Stomach (tissue), 19 donors: ENCODE measurements at places on chromosomes 12 and 14.

GRCh38 chr14:81517798-81518398 lies 15.8 kb downstream of the SEL1L start:
- H3K27ac ChIP-seq: peak overlapping the region; percentile 81
- no peak for DNase-seq
- peaks cover 30% of the 10 kb centered on the region for H3K4me1 ChIP-seq
- peaks cover 17% of the 10 kb centered on the region for H3K36me3 ChIP-seq
- H3K4me3 ChIP-seq: no peak overlapping the region

- no peaks in the 10 kb centered on the region for H3K36me3 ChIP-seq
- H3K27me3 ChIP-seq: peaks cover 9% of the 10 kb centered on the region
- no peak for DNase-seq
- peaks cover 6% of the 10 kb centered on the region for H3K4me1 ChIP-seq
- no peak overlapping the region for H3K27ac ChIP-seq
These were observed 76.2 kb downstream of the BCL11B start for GRCh38 chr14:99195602-99196309.

DNA sequence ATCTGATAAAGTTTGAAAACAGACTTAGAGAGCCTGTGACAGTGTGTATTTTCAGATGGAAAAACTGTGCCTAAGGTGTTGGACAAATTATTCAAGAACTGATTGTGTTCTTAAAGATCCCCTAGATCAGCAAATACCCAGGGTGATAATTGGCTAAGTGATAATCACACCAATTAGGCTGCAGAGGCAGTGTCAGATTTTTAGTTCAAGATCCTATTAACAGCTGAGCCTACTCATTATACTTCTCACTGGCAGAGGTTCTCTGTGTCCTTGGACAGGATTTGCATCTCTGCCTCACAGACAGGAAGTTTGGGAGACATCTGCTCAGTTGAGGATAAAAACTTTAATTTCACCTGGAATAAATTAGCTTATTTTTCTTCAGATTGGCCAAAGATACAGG lies 4.3 kb upstream of the FGD4 start:
- H3K27ac ChIP-seq: no peak overlapping the region
- no peak for DNase-seq
- H3K4me3 ChIP-seq: no peak overlapping the region
- H3K36me3 ChIP-seq: no peaks in the 10 kb centered on the region

- no peak overlapping the region for H3K4me3 ChIP-seq
- H3K36me3 ChIP-seq: peaks cover 36% of the 10 kb centered on the region
- H3K27me3 ChIP-seq: no peaks in the 10 kb centered on the region
These were observed 24.2 kb upstream of the AMN start for GRCh38 chr14:102898298-102898697.
